ENCODE measurements at places on chromosomes 6 and 20.

- DNase-seq: no peak
Observed at GRCh38 chr20:35277127-35277526, 795 bp downstream of the MMP24OS start.

- DNase-seq: peak; percentile 69
Observed at GRCh38 chr6:107489636-107490565, at the start of gene SOBP. SOBP (plus strand) TSS chr6:107490117; CDS start chr6:107490617, 500 bp downstream.

GRCh38 chr20:7113577-7114466 lies 346.3 kb downstream of the BMP2 start:
- no peak for DNase-seq

DNA sequence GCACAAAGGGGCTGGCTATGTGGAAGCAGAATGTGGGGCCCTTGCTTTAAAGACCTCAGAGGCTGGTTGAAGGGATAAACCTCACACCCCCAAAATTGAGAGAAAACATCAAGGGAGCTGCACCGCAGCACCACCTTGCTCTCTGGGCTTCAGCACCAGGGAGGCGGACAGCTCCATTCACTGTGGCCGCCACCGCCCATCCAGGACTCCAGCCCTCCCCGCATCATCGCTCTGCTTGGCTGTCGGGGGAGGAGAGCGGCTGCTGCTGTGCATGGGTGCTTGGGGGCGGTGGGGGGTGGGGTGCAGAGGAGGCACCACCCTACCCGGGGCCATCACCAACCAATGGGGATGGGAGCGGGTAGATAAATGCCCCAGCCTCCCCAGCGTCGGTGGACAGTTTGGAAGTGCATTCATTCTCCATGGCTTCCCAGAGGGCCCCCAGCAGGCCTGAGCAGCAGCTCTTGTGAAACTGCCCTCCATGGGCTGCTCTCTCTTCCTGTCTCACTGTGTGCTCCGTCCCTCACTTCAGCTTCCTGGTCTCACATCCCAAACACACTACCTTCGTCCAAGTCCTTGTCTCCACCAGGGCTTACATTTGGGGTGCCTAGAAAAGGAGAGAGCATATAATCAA lies 75.7 kb upstream of the BHLHE23 start:
- DNase-seq: peak; percentile 51

GRCh38 chr6:79589701-79590100 lies 41.4 kb upstream of the SH3BGRL2 start:
- DNase-seq: no peak

- no peak for DNase-seq
Observed at GRCh38 chr6:93079061-93079460, 340.3 kb downstream of the EPHA7 start.

- DNase-seq: no peak
Observed at GRCh38 chr20:22001886-22002285, 296.4 kb downstream of the PAX1 start.

DNA sequence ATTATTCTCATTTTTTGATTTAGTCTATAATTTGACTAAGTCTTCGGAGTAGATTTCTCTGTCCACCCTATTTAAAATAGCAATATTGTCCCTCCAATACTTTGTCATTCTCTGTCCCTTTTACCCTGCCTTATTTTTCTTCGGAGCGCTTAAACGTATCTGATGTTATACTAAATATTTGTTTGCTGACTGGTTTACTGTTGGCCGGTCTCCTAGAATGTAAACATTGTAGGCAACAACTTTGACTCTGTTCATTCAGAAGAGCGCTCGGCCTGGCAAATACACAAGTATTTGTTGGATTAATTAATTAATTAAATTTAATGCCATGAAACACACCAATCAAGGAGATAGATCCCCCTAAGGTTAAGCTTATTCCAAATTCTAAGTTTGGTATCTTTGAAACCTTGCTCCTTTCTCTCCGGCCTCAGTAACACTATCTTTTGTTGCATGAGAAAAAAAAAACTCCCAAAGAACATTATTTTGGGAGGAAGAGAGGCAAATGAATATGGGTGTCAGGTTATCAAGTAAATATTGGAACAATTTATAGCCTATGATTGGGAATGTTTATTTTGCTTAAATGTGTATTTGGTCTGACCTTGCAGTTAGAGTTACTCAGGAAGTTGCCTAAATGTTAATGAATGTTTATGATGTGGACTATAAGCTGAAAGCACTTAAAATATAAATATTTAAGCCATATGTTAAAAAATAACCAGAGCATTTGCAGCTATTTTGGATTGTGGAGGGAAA lies 231.1 kb downstream of the SOX4 start:
- no peak for DNase-seq
